Nucleus accumbens (tissue), 56 donors: ENCODE measurements at places on chromosomes 11 and 22.

DNA sequence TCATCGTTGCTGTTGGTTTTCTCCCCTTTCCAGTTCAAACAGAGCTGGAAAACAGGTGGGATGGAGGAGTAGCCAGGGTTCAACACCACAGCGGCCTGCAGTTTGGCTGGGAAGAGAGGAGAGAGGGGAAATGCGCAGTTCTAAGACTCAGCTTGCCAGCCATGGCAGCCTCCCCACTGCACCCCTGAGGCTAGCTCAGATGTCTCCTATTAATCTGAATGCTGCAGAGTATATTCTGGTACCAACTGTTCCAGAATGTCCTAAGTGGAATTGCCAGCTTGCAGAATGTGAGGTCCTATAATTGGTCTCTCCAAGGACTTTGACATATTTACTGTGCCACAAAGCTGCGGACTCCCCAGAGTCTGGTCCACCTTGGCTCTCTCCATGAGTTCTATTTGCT lies 32.0 kb downstream of the NEFH start:
- no peak for DNase-seq

DNA sequence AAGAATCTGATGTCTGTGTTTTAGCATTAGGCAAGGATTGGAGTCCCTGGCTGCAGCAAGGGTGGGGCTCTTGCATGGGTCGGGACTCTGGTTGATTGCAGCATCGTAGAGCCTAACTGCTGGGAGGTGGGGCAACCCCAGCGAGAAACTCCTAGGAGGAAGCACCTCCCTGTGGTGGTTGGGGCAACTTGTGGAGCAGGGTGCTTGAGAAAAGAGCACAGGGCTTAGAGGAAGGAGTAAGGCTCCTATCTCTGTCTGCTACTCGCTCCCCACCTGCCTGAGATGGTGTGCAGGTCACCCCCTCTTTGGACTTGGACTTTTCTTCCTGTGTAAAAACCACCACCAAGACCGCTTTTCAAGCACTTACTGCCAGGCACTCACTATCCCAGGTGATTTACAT lies 15.6 kb downstream of the SREBF2 start:
- no peak for DNase-seq

DNA sequence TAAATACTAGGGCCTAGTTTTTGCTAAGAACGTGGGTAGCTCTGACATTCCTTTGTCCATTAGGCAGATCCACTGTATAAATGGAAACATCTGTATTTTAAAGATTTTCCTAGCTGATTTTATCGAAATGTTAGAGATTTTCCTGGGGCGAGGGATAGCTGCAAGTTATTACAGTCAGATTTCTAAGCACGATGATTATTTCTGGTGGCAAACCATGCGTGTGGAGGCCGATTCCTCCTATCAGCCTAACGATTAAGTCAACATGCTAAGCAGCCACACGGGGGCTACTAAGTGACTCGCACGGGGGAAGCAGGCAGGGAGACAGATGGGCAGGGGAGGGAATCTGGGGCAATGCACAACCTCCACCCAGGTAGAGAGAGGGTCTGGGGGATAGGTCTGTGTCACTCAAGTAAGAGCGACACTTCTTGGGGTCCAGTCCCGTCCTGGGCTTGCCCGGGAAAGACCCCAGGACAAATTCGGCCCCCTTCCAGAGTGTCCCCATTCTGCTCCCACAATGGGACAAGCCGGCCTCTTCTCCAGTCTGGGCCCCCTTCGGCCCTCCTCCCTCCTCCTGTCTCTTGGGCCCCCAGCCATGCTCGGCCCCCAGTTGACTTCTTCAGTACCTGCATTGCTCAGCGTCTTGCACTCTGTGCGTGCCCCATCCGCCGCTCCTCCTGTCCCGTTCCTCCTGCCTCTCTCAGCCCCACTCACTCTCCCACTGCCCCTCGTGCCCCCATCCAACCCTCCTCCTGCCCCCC lies 571 bp downstream of the C11orf24 start:
- no peak for DNase-seq

DNA sequence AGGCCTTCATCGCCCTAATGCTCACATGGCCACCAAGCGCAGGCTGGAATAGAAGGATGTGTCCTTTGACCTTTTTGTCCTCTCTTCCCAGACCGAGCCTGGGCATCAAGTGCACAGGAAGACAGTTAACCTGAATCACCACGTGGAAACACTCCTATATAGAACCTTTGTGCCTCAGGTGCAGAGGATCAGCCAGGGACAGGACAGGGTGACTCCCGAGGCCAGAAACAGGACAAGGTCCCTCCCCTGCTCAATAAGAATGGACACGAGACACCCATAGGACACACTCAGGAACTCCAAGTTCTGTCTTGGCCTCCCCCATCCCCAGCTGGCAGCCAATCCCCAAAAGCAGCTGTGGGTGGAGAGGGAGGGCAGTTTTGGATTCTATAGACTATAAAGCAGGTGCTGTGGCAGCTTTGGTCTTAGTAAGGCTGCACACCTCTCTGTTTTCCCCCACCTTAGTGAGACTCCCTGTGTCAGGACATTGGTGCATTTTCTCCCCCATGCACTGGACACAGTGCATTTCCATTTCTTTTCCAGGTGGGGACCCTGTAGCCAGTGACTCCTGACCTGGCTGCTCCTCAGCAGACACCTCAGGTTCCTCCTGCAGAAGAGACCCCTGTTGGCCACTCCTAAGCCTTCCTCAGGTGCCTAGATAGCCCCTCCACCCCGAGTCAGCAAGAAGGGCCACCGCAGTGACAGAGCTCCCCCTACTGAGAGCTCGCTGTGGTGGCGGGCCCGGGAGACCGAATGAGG lies 43.6 kb upstream of the POU2AF1 start:
- DNase-seq: peak; percentile 30

DNA sequence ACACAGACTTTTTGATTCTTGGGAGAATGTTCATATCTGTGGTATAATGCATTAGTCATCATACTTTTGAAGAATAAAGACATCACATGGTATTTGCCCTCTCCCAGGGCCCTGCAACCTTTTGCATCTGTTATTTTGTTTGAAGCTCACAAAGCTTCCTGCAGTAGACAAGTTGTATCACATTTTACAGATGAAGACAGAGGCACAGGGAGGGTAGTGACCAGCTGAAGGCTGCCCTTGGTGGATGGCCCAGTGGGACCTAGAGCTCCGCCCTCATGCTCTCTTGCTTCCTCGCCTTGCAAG lies 66.4 kb downstream of the UBASH3B start:
- no peak for DNase-seq

DNA sequence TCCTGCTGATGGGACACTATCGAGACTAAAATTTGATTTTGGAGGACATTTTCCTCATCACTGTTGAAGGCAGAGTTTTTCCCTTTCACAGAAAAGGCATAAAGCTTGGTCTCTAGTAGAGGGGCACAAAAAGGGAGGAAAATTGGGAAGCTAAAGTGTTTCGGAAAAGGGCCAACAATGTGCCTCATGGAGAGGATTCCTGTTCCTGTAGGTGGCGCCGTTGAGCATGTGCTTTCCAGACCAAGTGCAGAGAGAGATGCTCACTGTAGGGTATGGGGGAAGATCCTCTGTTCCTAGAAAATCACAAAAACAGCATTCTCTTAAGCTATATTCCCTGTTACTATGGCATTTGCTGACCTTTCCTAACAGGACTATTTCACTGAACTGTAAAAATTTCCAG lies 18.4 kb upstream of the OR4C5 start:
- DNase-seq: no peak

DNA sequence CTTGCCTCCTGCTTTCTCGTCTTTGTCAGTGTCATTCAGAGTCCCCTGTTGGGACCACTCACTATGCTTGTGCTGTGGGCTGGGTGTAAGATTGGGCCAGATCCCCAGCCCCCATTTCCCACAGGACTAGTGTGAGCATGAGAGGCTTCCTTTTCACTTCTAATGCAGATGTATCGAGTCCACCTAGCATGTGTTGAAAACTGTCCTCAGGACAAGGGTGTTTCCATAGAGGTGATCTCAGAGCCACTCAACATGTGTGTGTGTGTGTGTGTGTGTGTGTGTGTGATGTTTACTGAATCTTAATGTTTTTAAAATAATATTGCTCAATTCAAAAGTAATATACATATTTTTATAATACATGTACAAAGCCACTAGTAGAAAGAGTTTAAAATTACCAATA lies 11.4 kb upstream of the CD44 start:
- no peak for DNase-seq

- DNase-seq: no peak
These were observed 23.3 kb downstream of the ETS1 start for GRCh38 chr11:128563942-128564641.

DNA sequence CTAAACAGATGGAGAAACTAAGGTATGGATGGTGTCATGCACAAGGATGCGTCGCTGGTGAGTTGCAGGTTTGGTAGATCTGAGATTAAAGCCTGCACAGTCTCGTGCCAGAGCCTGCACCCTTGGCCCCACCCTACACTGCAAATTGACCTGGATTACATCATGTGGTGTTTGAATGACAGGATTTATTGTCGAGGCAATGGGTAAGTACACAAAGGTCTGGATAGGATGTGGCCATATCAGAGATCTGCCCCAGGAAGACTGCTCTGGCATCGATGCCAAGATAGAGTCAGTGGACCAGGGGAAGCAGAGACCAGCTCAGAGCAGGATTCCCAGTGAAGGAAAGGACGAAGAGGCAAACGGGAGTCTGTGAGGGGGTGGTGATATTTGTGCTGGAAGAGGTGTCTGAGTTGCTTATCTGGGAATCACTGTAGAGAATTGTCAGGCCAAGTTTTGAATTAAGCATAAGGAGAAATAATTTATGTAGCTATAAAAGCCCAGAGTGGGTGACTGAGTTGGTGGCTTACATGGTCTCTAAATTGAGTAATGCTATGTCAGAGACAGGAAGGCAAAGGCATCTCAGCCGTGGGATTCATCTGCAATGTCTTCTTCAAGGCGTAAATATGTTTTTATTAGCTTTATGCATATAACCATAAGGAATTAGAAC lies 499.6 kb upstream of the B3GAT1 start:
- DNase-seq: no peak

DNA sequence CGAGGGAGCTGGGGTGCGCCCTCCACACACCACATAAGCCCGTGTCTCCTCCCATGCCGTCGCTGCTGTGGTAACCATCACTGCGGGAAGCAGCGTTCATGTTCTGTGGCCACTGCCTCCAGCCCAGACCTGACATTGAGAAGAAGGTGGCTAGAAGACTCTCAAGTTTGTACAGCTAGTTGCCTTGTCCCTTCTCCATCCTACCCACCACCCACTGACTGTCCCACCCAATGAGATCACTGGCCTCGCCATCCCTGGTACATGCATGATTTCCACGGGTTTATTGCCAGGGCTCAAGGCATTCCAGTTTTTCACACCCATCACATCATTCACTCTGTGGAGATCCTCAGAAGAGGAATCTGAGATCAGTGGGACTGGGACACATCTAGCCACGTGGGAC lies 33.0 kb downstream of the AHNAK start:
- DNase-seq: no peak

- DNase-seq: no peak
These were observed at the start of gene LGALS12 for GRCh38 chr11:63505857-63506528. LGALS12 (plus strand) TSS chr11:63506084; CDS start chr11:63506459, 375 bp downstream.

DNA sequence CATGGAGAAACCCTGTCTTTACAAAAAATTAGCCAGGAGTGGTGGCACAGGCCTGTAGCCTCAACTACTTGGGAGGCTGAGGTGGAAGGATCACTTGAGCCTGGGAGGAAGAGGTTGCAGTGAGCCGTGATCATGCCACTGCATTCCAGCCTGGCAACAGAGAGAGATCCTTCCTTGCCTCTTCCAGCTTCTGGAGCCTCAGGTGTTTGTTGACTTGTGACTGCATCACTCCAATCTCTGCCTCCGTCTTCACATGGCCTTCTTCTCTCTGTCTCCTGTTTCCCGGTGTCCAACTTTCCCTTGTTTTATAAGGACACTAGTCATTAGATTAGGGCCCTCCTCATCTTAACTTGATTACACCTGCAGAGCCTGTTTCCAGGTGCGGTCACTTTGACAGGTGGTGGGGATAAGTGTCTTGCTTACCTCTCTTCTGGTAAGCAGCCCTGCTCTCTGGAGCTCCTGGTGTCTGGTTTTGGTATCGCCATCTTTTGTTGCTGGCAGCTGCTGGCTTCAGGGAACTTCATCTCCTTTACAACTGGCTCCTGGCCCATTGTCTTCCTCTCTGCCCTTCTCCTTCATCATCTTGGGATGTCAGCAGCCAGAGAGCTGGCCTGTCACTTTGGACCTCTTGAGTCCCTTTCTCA lies 8.2 kb upstream of the USP2 start:
- no peak for DNase-seq

GRCh38 chr11:119446871-119447663 lies 24.1 kb upstream of the THY1 start:
- no peak for DNase-seq

GRCh38 chr11:6258571-6259081 lies 1.0 kb upstream of the CCKBR start:
- peak; percentile 43 for DNase-seq

DNA sequence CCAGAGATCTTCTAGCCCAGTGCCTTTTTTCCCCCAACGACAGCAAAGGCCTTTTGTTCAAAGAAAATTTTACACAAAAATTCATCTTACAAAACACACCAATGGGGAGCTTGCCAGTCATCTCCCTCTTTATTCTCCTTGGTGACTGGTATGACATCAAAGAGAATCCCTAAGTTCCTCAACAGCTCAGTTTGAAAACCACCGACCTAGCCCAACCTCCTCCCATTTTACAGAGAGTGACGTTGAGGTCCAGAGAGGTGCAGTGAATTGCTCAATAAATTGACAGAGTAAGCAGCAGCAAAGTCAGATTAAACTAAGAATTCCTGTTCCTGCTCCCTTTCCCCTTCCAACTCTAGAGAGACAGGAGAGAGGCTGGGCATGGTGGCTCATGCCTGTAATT lies 7.8 kb downstream of the SLC43A3 start:
- no peak for DNase-seq

DNA sequence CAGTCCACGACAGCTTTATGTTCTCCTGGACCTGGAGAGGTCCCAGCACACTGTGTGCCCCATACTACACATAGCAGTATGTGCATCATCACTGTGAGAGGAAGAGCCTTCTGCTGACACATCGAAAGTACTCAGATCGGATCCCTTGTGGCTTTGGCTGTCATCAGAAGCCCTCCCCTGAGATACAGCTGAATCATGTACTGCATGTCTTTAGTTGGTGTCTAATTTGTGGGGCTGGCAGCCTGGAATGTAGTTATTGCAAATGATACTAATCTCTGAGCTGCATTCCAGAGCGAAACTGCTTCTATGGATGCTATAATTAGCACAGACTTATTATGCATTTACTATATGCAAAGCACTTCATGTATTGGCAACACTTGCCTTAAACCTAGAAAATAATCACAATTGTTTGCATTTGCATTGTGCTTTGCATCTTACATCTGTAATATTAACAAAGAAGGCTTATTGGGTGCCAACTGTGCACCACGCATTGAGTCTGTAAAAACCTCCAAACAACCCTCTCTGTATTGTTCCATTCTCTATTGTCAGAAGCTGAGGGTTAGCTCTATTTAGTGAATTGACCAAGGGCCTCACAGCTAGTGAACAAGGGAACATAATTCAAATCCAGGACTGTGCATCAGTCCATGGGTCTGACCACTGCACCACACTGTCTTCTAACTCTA lies 89.2 kb upstream of the CRTAM start:
- DNase-seq: no peak

- no peak for DNase-seq
These were observed 388.0 kb downstream of the DYNC2H1 start for GRCh38 chr11:103497268-103497667.
